Iris pigment epithelial cell (primary cell): ENCODE measurements at places on chromosomes 16 and 17.

GRCh38 chr16:57903656-57904055 lies 67.3 kb downstream of the CNGB1 start:
- DNase-seq: no peak

GRCh38 chr17:69581061-69581961 lies 166.8 kb downstream of the MAP2K6 start:
- peak; percentile 47 for DNase-seq

GRCh38 chr17:78269955-78270381 lies 38.5 kb downstream of the TMEM235 start:
- DNase-seq: no peak

DNA sequence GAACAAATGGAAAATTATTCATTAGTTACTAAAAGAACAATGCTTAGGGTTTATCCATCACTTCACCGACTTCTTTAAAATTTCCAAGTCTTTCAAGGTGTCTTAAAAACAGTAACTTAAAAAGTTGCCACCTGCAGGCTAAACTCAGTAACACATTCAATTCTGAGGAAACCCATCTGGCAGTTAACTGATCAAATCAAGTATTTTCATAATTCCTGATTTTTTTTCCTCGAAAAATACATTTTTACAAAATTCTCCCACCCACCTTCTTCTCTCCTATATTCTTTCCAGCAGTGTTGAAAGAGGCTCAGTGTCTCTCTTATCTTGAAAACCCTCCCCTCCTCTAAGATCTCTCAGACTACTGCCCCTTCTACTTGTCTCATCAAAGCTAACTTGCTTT lies 29.9 kb downstream of the PARN start:
- DNase-seq: peak; percentile 49

DNA sequence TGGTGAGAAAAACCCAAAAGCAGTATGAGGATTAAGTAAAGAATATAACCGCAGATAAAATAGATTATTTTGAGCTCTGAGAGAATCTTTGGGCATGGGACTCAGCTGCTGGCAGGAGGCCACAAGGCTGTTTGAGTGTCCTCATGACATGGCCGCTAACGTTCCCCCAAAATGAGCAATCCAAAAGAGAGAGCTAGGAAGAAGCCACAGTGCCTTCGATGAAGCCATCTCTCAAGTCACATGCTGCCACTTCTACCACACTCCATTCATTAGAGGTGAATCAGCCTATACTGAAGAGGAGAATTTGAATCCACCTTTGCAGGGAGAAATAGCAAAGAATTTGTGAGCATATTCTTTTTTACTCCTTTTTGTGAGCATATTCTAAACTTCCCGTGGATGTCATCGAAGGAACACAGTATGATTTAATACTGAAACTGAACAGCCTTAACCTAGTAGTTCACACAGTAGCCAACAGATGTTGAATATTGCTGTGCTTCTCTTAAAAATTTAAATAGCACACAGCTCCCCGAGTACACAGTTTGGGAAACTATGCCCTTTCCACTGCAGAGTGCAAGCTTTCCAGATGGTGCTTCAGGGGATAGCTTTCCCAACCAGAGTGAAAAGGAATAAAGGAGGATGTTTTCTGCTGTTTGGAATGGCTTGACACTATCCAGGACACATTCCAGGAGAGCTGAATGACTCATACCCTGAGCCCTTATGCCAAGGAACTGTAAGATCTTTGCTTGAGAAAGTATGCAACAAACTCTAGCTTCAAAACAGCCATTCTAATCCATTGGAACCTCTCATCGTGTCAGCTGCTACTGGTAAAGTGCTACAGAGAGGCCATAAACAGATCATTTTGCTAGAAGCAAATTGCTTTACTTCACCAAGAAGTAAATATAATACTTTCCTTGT lies 33.9 kb downstream of the ANKFY1 start:
- DNase-seq: peak; percentile 92

- no peak for DNase-seq
These were observed 46.6 kb downstream of the MSI2 start for GRCh38 chr17:57302690-57303465.

DNA sequence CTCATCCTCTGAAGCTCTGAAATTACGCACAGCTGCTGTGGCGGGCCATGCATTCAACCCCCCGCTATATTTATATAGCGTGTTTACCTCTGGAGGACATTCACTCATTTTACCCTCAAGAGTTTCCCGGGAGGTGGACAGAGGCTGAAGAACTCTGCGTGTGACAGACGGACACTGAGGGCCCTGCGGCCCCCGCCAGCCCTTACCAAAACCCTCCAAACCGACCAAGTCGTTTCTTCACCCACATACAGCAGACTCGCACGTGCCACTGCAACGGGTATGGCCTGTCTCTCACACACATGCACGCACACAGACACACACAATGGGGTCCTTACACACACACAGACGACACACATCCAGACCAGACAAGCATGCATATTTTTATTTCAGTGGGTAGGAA lies 216.4 kb upstream of the FOXF1 start:
- DNase-seq: no peak

- no peak for DNase-seq
These were observed 139.6 kb downstream of the CDK5R1 start for GRCh38 chr17:32626379-32626791.

DNA sequence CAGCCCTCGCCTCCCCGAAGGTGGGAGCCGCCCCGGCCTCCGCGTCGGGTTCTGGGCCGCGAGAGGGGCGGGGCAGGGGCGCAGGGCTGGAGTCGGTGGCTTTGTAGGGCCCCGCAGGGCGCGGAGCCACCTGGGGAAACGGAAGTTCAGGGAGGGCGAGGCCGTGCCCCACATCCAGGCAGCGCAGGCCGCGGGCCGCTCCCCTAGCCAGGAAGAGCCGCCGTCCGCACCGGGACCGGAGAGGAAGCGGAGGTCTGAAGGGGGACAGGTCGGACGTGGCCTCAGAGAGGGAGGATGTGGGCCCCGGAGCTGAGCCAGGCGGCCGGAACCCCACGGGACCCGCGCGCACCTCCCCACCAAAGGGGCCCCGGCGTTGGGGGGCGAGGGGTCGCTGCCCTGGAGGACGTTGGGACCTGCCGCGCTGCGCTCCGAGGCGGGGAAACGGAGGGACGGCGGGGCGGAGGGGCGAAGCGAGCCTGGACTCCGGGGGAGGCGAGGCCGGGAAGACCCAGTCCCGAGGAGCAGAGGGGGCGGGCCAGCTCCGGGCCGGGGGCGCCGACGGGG lies 482 bp upstream of the SLC16A3 start:
- DNase-seq: no peak

- no peak for DNase-seq
These were observed 59.3 kb downstream of the PRKCB start for GRCh38 chr16:23895052-23895451.

- DNase-seq: no peak
These were observed 1153.7 kb upstream of the GOT2 start for GRCh38 chr16:59887856-59888255.

- no peak for DNase-seq
These were observed 15.6 kb downstream of the MRPS23 start for GRCh38 chr17:57834146-57834741.

DNA sequence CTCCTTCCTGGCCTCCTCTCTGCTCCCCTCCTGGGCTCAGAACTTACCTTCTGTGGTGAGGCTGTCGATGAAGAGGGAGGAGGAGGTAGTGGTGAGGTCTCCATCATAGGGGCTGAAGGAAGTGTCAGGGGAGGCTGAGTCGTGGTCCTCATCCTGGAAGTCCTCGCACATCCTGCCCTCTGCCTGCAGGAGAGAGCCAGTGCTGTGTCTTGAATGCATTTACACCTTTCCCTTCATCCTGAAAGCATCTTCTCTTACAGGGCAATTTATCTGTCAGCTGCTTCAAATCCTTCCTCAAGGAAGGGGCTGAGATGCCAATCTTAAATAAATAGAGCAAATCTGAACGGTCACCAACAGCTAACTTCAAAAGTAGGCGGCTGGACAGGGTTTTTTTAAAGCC lies 73.6 kb downstream of the PLXDC1 start:
- DNase-seq: no peak

DNA sequence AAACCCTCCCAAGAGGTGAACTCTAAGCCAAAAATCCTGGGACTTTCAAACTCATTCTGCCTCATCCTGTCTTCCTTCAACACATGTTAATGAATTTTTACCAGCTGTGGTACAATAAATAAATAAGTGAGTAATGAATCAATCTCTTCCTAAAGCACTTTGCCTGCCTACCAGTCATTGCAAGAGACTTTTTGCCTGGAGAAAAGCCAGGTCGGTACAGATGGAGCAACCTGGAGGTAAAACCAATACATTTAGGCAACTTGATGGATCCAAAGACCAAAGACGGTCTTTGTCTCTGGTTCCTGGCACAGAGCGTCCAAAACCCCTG lies 324.2 kb downstream of the PMP22 start:
- DNase-seq: peak; percentile 7

DNA sequence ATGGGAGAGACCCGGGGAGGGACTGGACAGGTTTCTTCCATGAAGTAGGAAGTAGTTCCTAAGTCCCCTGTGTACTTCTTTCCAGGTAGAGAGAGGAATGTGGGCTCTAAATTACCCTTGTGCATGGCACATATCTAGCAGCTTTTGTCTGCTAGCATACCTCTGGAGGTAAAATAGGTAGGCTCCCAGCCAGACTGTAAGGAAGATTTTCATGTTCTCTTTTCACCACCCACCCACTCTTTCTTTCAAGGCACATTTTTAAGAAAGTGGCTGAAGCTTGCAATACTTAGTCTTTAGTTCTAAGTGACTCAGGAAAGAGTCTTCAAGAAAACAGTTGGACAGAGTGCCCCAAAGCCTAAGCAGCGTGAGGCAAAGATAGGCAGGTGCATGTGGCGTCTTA lies 9.2 kb downstream of the MINK1 start:
- no peak for DNase-seq

DNA sequence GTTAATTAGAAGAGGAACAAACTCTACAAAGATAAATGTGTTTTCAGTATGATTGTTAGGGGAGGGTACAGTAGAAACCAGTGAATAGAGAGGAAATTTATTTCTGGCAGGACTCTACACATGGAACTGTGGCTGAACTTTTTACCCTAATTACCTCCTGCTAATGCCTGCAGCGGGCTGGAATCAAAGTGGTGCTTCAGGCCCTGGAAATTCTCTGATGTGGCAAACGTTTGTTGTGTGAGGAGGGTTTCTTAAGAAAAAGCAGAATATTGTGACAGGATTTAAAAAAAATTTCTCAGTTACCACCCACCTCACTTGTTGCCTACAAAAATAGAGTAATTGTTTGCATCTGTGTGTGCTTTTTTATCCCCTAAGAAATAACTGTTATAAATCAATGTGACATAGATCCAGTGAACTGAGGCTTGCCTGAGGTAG lies 154.5 kb downstream of the BCAS3 start:
- no peak for DNase-seq

DNA sequence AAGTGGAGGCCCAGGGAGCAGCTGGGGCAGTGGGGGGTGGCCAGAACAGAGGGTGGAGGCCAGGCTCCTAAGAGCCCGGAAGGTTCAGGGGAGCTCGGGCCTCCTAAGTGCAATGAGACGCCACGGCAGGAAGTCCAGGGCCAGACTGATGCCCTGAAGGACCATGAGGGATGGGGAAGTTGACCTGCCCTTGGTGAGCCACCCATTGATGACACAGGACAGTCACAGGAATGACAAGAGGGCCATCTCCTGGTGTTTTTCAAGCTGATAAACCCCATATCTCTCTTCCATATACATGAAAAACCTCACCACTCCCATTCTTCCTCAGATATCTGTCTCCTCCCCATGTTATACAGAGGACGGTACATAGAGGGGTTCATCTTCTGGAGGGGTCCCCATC lies 5.8 kb upstream of the MRPL58 start:
- no peak for DNase-seq

- no peak for DNase-seq
These were observed 3.2 kb downstream of the NTN1 start for GRCh38 chr17:9024497-9024896.

DNA sequence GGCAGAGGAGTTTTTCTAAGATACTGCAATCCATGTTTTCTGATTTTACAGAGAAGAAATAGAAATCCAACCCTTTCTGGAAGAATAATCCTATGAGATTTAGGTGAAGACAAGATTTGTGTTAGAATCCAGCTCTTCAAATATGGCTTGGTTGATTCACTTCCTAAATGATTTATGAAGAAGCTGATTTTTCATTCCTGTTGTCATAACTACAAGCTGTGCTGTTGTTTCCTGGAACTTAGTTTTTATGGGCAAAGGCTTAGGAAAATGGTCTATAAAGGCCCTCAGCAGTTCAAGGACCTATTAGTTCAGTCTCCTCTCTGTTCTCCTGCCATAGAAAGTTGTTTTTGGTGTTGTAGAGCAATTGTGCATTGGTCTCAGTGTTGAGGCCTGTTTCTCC lies 174.2 kb upstream of the FAM20A start:
- peak; percentile 41 for DNase-seq

- no peak for DNase-seq
These were observed 3.3 kb downstream of the CARMIL2 start for GRCh38 chr16:67648088-67648763.

GRCh38 chr16:19960183-19960582 lies 75.5 kb upstream of the GPRC5B start:
- no peak for DNase-seq

- no peak for DNase-seq
These were observed 7.2 kb downstream of the MRPL27 start for GRCh38 chr17:50365649-50366393.

GRCh38 chr17:49676276-49676868 lies 1.5 kb downstream of the SPOP start:
- peak; percentile 55 for DNase-seq

GRCh38 chr16:87080571-87081167 lies 236.5 kb downstream of the C16orf95 start:
- DNase-seq: no peak

- no peak for DNase-seq
These were observed 38.7 kb upstream of the GPRC5B start for GRCh38 chr16:19923396-19923795.

GRCh38 chr17:68080411-68081150 lies 45.0 kb downstream of the KPNA2 start:
- DNase-seq: no peak

GRCh38 chr16:84876873-84877606 lies 57.3 kb downstream of the CRISPLD2 start:
- no peak for DNase-seq

DNA sequence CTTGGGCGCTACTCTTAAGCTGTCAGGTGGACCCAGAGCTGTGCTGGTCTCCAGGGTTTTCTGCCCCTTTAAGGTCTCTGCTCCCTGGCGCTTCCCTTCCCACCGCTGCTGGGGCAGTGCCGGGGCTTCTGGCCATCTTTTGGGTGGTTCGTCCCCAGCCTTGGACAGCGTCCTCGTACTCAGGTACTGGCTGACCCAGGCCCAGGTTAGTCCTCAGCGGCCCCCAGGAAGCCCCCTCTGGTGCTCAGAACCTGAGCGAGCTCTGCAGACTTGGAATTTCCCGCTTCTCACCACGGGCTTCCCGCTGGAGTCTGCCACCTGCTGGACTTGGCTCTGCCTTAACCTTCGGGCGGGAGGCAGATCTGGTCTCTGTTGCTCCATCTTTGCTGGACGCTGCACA lies 94.1 kb upstream of the ZNF750 start:
- no peak for DNase-seq

GRCh38 chr16:24771779-24772157 lies 42.3 kb downstream of the TNRC6A start:
- peak; percentile 41 for DNase-seq

- DNase-seq: no peak
These were observed 234.8 kb downstream of the IRX3 start for GRCh38 chr16:54051821-54052220.

GRCh38 chr16:85312642-85313525 lies 200.6 kb upstream of the CIBAR2 start:
- peak; percentile 28 for DNase-seq
